Omental fat pad (tissue), 4 donors: ENCODE measurements at places on chromosomes 5 and 9. TPM values are rescaled to one million over a fixed set of nuclear protein-coding genes. Genes with fewer than 3 reads are reported as not detected.

Gene CDO1
- total RNA-seq: 153 TPM

- DNase-seq: no peak
These were observed 235.7 kb downstream of the HSPA4 start for GRCh38 chr5:133287500-133287899.

GRCh38 chr5:37735649-37736347 lies 104.0 kb downstream of the GDNF start:
- DNase-seq: no peak

- no peak for DNase-seq
These were observed 47.4 kb upstream of the MEF2C start for GRCh38 chr5:88930335-88930734.
